CD8-positive, alpha-beta memory T cell (primary cell): ENCODE measurements at places on chromosomes 5 and 9.

- no peak for DNase-seq
These were observed 263.0 kb upstream of the FBXL7 start for GRCh38 chr5:15236911-15237508.

- no peak for DNase-seq
These were observed 506.0 kb downstream of the HTR1A start for GRCh38 chr5:63456279-63456678.

DNA sequence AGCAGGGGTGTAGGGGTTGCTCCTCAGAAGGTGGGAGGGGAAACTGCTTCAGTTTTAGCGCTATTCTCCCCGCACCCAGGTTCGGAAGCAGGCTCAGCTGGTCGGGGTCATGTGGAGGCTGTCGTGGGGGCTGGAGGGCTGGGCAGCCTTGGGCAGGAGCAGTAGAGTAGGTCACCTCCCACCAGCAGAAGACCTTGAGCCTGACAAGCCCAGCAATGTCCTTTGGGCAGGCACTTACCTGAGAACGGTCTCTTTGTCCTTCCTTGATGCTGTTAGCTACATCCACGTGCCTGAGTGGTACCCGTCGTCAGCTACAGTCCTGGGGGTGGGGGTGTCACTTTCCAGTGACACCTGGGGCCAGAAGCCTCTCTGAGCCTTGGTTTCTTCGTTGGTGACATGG lies 20.3 kb downstream of the ENHO start:
- no peak for DNase-seq

- DNase-seq, result no peak
These were observed 165.9 kb downstream of the SH3GL2 start for GRCh38 chr9:17744786-17745185.

DNA sequence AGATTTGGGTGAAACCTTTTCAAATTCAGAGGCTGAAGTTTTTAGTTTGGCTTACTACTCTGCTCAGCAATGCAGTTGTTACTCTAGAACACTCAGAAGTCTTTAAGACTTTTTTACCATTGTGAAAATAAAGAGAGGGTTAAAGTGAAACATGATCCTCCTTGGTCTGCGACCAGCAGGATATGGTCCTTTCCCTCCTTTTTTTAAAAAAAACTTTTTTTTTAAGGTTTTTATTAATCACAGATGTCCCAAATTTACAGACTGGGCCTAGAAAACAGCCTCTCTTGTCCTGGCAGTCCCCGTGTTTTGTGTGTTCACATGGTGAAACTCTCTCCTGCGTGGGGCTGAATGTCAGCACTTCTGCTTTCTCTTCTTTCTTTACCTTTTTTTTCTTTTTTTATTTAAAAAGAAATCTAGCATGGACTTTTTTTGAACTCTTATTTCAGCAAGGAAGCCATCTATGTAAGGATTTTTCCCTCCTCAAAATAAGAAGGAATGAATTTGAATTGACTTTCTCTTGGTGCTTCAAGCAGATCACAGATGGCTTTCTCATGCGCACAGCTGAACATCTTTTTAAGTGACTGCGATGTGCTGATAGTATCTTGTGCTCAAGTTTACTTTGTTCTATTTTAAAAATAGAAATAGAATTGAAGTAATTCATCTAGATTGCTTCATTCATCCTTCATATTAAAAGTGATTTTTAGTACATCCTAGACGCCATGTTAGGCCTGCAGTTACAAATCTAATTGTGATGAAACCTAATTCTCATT lies 128.7 kb upstream of the OTULINL start:
- no peak for DNase-seq

DNA sequence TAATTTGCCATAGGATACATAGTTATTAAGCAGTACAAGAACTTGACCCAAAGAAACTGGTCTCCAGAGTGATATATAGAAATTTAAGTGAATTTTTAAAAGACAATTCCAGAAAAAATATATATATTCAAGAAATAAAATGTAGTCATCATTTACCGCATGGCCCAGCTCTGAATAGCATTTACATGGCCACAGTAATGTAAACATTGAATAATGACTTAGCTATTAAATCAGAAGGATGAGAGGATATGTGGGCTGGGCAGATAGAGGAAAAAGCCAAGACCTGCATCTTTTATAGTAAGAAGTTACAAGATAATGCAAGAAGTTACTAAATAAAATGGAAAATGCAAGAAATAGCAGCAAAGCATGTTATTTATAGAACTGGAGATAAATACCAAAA lies 405.2 kb upstream of the WWC1 start:
- no peak for DNase-seq

DNA sequence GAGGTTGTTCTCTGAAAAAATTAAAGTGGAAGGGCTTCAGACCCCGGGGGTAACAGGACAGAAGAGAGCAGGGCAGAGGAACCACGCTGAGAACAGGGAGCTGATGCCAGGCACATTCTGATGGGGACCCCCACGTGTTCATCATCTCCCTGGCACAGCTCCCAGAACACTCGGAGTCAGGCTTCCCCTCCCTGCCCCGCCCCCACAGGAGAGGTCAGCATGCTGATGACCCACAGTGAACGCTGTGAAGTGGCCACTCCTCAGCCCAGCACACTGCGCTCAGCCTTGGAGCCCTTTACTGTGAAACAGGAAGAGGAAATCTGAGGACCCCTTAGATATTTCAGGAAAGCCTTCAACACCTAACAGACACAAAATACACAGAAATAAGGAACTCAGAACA lies 16.4 kb downstream of the RETREG1 start:
- DNase-seq, result no peak

DNA sequence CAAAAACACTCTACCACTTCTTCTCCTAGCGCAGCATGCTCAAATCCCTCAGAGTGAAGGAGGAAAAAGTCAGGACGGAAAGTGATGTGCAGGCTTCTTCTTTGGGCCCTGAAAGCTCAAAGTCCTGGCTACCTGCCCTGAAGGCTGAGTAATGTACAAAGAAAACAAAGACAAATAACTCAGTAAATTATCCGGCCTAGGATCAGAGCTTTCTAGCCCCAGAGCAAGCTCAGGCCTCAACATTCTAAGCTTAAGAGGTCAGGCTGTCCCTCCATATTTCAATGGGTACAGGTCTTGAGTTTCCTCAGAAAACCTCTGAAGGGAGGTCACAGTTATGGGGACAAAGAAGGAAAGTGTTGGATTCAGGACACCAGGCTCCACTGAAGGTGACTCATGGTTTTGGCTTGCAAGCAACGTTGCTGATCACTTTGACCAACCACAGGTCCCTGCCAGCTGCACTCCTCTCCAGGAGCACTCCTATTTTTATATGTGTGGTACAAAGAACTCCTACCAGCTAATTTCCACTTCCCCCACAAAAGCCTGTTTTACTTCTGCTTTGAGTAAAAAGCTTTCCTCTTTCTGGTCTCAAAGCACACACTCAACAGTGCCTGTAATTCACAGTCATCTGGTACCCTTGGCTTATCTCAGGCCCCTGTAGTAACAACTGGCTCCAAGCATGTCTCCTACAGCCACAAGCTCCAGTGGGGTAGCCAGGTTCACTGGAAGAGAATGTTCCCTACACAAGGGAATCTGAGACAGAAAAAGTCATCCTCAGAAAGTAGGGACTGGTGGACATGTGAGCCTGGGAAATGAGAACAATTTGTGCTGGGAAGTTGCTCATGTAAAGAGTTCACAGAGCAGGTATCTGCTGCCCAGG lies 115.7 kb downstream of the UGCG start:
- no peak for DNase-seq

DNA sequence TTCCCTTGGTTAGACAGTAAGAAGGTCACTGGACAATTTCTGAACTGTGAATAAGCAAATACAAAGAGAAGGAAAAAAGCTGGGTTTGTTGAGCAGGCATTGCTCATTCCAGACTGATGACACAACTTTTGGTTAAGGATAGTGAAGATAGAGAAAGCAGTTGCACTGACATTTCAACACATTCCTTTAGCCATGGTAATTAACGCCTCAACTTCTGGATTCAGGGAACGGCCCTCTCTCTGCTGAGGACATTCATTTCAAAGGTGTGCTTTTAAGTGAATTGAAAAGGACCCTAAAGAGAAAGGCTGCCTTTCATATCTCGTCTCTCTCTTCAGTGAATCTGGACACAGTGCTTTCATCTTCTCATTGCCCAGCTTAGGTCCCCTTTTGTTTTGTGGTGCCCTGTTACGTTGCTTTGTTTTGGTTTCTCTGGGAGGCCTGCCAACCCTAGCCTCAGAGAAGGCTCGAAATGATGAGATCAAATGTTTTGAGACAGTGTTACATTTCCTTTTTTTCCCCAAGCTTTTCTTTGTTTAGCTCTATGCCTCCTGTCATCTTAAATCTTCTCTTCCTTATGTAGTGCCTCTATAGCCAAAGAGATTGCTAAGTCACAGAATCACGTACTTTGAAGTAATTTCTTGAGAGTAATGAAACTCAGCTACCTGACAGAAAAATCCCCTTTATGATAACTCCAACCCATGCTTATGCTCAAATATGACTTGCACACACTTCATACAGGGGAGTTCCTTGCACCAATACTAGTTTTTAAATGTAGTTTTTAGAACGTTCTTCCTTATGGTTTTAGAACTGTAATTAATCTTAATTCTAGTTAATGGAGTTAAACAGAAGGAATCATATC lies 94.4 kb upstream of the IFNE start:
- DNase-seq, result no peak

GRCh38 chr9:73155968-73156864 lies 4.6 kb downstream of the ANXA1 start:
- no peak for DNase-seq

DNA sequence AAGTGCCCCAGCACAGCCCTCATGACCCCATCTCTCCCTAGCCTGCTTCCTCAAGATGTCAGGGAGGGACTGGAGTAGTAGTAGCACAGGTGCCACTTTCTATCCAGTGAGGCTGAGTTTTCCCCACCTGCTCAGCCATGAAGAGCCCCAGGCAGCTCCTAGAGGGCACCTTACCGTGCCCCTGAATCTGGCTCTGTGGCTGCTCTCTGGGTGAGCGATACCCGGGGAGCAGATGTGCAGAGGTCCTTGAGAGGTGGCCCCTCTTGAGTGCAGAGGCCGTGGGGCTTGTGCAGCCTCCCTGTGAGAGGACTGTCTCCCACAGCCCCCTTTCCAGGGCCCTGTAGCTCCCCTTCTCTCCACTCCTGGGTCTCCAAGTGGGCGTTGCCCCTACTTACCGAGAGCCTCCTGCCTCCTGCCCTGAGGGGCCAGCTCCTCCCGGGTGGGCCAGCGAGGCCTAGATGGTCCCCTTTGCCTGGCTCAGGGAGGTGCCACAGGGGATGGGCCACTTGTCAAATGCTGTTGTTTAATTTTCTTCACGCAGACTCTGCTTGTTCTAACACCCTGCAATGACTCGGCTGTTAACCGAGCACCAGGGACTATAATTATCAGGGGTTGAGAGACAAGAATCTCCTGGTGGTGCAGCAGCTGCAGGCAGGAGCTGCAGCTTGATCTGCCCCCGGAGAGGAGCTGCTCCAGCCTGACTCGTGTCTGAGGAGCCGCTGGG lies 29.6 kb upstream of the PITX1 start:
- no peak for DNase-seq

DNA sequence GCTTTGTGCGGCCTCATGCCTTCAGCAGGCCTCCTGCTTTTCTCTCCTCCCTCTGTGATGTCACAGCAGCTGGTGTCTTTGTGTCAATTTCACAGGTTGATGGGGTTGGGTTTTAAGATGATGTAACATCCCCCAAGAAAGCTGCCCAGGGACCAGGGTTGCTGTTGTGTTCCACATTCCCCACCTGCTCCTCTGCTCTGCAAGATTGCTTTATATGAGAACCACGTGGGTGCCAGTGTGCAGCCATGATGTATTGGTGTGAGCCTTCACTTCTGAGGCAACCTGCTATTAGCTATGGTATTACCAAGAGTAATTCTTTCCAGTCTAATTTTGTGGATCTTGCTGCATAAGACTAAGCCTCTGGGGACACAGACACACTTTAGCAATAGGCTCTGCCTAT lies 213.0 kb upstream of the ADAMTS16 start:
- DNase-seq, result no peak

- DNase-seq, result no peak
These were observed 39.9 kb downstream of the MOCS2 start for GRCh38 chr5:53069626-53070025.
